ENCODE measurements at places on chromosomes 1 and 21.

GRCh38 chr1:225919906-225920305 is 4.1 kb downstream of the PYCR2 start:
- DNase-seq, result no peak

DNA sequence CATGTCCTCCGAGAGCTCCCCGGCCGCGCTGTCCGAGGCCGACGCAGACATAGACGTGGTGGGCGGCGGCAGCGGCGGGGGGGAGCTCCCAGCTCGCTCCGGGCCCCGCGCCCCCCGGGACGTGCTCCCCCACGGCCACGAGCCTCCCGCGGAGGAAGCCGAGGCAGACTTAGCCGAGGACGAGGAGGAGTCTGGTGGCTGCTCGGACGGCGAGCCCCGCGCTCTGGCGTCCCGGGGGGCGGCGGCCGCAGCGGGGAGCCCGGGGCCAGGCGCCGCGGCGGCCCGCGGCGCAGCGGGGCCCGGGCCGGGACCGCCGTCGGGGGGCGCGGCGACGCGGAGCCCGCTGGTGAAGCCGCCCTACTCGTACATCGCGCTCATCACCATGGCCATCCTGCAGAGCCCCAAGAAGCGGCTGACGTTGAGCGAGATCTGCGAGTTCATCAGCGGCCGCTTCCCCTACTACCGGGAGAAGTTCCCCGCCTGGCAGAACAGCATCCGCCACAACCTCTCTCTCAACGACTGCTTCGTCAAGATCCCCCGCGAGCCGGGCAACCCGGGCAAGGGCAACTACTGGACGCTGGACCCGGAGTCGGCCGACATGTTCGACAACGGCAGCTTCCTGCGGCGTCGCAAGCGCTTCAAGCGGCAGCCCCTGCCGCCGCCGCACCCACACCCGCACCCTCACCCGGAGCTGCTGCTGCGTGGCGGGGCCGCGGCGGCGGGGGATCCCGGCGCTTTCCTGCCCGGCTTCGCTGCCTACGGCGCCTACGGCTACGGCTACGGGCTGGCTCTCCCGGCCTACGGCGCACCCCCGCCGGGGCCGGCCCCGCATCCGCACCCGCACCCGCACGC is 547 bp downstream of the FOXD2 start:
- DNase-seq, result no peak

GRCh38 chr1:105137543-105138457 is 1388.1 kb downstream of the AMY1C start:
- DNase-seq, result no peak

GRCh38 chr1:232577772-232578171 is 52.2 kb downstream of the SIPA1L2 start:
- DNase-seq, result no peak

GRCh38 chr21:25934771-25935224 is 200.0 kb downstream of the GABPA start:
- DNase-seq, result no peak

- no peak for DNase-seq
Observed at GRCh38 chr1:11107599-11107998, 7.9 kb upstream of the EXOSC10 start.

- no peak for DNase-seq
Observed at GRCh38 chr1:235831148-235831547, 35.6 kb downstream of the LYST start.

- no peak for DNase-seq
Observed at GRCh38 chr1:235876402-235876841, 9.7 kb upstream of the LYST start.

- DNase-seq, result no peak
Observed at GRCh38 chr1:222539951-222540597, 7.8 kb downstream of the HHIPL2 start.

- DNase-seq, result no peak
Observed at GRCh38 chr1:34276606-34277005, 99.9 kb downstream of the C1orf94 start.

- no peak for DNase-seq
Observed at GRCh38 chr21:38531039-38531541, 32.8 kb upstream of the ERG start.

- DNase-seq, result no peak
Observed at GRCh38 chr21:42310411-42311001, 4.7 kb downstream of the TFF3 start.

- DNase-seq, result no peak
Observed at GRCh38 chr1:10113501-10113900, 80.7 kb downstream of the UBE4B start.

DNA sequence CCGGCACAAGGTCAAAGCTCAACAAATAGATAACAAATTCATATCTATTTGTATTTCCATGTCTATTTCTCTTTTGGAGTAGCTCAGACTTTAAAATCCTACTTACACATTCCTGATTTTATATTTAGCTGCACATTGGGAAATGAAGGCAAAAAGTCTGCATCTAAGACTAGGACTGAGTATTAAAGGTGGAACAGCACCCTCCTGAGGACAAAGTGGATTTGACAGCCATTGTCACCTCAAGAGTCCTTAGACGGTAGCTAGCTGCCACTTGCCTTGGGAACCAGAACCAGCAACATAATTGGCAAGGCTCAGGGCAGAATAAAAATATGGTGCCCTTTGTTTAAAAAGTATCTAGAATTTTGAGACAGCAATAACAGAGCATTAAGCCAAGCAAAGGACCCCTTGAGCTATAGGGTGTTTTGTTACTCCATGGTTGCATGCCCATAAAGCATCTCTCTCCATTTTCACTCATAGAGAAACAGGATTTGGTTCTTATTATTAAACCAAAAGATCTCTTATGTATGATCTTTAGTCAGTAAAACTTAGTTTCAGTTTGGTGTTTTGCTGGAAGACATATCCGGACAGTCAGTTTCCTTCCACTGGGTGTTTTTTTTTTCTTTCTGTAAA is 30.0 kb upstream of the SGIP1 start:
- peak; percentile 39 for DNase-seq

DNA sequence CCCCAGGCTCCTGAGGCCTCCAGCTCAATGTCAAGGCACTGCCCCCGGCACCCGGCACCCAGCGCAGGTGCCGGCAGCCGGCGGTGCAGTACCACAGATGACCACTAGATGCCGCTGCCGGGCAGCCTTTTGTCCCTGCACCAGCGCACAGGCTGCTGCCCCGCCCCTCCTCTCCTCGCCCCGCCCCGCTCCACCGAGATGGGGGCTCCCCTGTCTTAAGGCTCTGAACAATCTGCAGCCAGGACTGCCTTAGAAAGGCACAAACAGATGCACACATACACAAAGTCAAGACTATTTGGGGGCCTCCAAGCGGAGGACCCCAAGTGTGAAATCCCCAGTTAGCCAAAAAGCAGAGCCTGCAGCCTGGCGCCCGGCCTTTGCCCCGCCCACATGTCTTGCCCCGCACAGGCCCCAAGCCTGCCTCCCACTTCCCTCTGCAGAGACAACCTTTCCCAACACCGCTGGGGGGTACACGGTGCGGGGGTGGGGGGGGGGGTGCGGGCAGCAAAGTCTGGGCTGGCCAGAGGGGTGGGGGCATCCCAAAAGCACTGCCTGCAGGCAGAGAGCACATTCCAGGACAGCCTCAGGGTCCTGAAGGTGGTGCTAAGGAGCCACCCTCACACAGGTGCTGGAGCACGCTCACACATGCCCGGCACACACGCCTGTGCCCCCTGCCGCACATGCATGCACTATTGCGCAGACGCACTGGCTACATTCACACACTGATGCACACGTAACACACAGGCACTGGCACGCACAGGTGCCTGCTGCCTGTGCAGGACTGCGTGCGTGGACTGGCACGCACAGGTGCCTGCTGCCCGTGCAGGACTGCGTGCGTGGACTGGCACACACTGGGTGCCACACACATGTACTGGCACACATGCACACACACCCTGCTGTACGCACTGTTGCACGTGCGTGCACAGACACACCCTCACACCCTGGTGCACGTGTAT is 37.1 kb downstream of the ARHGEF16 start:
- peak; percentile 16 for DNase-seq

GRCh38 chr1:220272841-220273090 is 513 bp upstream of the RAB3GAP2 start:
- DNase-seq, result no peak

- no peak for DNase-seq
Observed at GRCh38 chr1:9600861-9601834, 12.4 kb downstream of the TMEM201 start.

DNA sequence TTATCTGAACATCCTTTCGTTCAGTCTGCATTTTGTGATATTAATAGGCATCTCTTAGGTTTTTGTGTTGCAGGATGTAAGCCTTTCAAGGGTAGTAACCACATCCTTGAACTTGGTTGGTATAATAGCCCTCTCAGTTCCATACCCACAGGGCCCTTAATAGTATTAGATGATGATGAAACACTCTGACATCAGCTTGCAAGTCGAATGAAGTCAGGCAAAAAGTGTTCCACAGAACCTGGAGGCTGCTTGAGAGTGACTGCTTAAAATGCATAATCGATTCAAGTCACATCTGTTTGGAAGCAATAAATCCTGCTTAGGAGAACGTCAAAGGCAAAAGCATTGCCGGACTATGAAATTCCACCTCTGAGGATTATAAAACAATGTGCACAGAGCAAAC is 415.6 kb upstream of the KAZN start:
- no peak for DNase-seq

DNA sequence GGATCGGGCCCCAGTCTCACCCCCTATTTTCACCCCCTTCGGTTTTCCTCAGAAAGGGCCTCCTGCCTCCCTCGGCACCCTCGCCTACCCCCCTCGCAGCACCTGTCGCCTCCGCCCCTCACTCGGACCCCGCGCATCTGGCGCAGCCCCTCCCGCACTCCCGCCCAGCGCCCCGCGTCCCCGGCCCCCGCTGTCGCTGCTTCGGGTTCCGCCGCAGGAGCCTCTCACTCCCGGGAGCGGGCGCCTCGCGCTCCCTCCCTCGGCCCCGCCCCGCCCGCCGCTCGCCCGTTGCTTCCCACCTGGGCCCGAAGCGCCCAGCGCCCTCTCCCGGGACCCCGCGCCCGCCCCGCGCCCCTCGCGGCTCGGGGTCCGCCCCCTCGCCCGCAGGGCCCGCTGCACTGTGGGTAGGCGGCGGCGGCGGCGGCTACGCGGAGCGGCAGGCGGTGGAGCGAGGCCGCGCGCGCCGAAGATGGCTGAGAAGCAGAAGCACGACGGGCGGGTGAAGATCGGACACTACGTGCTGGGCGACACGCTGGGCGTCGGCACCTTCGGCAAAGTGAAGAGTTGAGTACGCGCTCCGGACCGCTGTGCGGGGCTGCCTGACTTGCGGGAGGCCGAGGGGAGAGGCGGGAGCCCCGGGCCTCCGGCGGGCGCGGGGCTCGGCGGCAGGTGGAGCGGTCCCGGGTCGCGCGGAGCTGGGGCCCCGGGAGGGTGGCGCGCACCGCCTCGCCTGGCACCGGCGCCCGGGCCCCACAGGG is at the start of gene PRKAA2:
TSS of gene PRKAA2 (plus strand) at position 396 of the 758 bp plus-strand sequence. CDS start at position 470, 74 bp downstream.
- DNase-seq, result no peak

GRCh38 chr1:116560704-116561490 is 9.9 kb downstream of the CD58 start:
- DNase-seq, result no peak

- no peak for DNase-seq
Observed at GRCh38 chr1:165524639-165525285, 19.0 kb upstream of the LRRC52 start.

- no peak for DNase-seq
Observed at GRCh38 chr1:245790441-245790840, 635.7 kb downstream of the KIF26B start.

DNA sequence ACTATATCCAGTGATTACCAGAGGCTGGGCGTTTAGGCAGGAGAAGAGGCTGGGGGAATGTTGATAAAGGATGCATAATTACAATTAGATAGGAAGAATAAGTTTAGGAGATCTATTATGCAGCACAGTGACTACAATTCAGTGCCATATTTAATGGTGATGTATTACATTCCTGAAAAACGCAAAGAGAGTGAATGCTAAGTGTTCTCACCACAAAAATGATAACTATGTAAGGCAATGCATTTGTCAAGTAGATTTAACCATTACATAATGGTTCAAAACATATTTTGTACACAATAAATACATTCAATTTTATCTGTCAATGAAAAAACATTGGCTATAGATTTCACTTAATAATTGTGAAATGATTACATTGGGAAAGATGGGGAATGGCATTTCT is 548.9 kb downstream of the NUF2 start:
- no peak for DNase-seq

- DNase-seq, result no peak
Observed at GRCh38 chr21:14968029-14968428, 96.8 kb downstream of the NRIP1 start.

DNA sequence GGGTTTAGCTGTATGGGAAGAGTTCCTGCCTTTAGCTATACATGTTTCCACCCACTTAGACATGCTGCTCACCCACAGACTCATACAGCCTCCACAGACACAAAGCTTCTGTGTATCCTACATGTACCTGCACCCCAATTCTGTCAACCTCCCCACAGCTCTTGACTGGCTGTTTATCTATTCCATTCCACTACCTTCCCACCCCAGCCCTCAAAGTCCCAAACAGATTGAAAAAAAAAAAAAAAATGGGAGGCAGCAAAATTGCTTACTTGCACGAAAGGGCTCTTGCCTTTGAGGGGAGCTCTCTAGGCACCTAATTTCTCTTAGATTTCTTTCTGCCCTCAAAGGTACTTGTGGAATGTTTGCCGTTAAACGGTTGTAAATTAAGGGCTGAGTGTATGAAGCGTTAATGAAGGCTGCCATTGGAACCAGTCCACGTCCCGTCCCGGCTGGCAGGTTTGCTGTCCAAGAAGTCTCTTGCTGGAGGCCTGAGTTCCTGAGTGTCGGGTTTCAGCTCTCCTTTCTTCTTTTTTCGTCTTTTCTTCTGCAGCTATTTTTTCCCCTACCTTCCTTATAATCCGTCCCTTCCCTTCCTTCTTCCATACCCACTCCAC is 43.6 kb downstream of the PBX1 start:
- DNase-seq, result no peak

DNA sequence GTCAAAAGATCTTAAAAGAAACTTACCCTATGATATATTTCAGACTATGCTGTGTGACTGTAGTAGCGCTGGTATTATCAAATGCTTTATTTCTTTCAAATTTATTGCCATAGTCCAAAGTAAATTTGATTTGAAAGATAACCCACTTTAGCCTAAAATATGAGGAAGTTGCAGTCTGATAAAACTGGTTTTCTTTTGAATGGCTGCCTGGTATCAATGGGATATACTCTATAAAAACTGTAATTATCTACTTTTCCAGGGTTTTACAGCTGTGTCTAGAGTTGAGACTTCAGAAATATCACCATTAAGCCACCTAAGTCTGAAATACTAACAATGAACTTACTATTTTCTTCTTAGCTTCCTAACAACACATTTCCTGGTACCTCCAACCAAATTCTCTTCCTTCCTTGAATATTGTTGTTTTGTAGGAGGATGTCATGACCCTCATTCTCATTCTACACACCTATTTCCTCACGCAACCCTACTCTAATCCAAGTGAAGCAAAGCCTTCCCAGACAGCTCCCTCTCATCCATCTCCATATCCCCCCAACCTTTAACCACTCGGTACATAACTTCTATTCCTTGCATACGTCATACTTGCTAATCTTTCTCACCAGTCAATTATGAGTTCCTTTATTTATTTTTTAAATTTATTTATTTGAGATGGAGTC is 17.0 kb downstream of the KDM5B start:
- DNase-seq, result no peak

GRCh38 chr1:59557549-59557885 is 257.2 kb upstream of the HOOK1 start:
- no peak for DNase-seq

GRCh38 chr1:25427696-25428095 is 3.0 kb upstream of the MACO1 start:
- no peak for DNase-seq
